ENCODE measurements at places on chromosomes 11 and 22.

DNA sequence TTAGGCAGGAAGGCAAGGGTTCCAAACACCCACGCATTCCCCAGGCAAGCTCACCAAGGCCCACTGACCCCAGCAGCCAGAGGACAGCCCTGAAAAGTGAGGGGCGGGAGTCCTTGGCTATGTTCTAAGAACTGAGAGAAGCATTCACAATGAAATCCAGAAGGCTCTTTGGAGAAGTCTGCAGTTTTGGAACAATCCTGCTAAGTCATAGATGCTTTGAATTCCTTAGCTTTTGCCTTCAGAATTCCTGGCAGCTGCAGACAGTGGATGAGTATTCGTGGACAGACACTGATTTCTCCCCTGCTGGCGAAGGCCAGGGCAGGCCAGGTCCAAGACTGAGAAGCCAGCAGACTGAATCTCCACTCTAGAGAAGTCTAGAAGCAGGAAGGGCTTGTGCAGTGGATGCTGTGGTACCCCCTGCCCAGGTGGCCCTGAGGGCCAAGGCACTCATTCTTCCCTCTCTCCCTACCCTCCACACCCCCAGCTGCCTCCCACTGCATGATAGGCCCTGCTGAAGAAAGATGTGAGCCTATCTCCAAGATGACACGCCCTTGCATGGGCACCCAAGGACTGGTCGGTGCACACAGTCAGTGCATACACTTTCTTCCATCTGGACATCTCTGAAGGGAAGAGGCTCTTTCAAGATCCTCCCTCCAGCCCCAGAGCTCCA, 133.2 kb upstream of the TEAD1 start:
- peak; percentile 77 for DNase-seq

DNA sequence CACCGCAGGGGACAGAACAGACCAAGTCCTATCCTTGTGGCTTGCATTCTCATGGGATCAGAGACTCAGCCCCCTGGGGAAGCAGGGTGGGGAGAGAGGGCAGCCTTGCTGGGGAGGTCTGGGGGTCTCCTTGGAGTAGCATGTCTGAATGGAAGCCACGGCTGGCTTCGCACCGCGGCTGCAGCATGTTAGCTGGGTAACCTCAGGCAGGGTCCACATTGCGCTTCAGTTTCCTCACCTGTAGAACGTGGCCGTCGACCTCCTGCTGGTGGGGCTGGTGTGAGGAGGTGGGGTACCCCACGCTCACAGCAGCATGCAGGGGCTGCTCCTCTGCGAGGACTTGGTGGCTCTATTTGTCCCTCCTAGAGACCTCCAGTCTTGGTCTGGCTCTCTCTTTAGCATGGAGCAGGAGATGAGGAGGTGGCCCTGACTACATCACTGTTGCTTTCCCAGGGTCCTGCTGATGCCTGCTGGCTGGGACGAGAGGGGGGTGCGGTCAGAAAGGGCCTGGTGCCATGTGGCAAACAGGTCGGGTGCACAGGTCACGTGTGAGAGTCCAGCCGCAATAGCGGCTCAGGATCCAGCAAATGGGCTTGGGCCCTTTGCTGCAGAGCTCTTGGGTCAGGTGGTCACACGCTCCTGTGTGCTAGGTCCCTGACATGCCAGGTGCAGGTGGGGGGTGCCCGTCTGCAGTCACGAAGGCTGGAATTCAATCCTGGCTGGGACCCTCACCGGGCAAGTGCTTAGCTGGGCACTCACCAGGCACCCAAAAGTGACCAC, 35.4 kb upstream of the SMIM38 start:
- DNase-seq, result no peak

GRCh38 chr22:20001082-20001638, 15.5 kb downstream of the ARVCF start:
- no peak for DNase-seq

- no peak for DNase-seq
Measured at GRCh38 chr22:43820651-43821305, 8.7 kb upstream of the EFCAB6 start.

DNA sequence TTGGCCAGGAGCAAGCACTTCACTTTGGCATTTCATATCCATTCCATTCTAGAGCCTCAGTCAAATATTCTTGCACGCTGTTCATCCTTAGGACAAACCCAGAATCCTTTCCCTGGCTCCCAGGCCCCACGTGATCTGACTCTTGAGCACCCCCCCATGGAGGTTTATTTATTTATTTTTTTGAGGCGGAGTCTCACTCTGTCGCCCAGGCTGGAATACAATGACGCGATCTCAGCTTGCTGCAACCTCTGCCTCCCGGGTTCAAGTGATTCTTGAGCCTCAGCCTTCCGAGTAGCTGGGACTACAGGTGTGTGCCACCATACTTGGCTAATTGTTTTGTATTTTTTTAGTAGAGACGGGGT, 12.7 kb upstream of the TSGA10IP start:
- DNase-seq, result no peak

- DNase-seq, result peak; percentile 38
Measured at GRCh38 chr11:22192642-22193347, at the start of gene ANO5. Gene ANO5, plus strand, starts transcription at chr11:22193085. Its CDS starts 408 bp downstream, at chr11:22193493.

- DNase-seq, result peak; percentile 55
Measured at GRCh38 chr22:38572065-38572464, 2.1 kb upstream of the DMC1 start.

- no peak for DNase-seq
Measured at GRCh38 chr11:20483931-20484330, 96.4 kb downstream of the PRMT3 start.

GRCh38 chr11:19666951-19667350, 45.7 kb upstream of the NAV2 start:
- no peak for DNase-seq

DNA sequence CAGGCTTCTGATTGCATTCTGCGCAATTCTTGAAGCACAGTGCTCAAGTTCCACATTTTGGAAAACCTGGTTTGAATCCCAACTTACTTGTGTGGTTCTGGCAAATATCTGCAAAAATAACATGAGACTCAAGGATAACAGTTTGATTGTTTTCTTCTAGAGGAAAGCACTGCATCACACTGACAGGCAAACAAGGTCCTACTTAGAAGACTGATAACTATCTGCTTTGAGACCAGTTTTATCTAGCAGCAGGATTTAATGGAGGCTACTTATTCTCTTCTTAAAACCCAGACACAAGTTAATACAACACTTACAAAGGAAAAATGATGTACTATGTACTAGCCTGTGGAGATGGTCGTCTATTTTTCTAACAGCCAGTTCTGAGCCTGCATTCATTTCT, 41.4 kb downstream of the RIC3 start:
- DNase-seq, result no peak

DNA sequence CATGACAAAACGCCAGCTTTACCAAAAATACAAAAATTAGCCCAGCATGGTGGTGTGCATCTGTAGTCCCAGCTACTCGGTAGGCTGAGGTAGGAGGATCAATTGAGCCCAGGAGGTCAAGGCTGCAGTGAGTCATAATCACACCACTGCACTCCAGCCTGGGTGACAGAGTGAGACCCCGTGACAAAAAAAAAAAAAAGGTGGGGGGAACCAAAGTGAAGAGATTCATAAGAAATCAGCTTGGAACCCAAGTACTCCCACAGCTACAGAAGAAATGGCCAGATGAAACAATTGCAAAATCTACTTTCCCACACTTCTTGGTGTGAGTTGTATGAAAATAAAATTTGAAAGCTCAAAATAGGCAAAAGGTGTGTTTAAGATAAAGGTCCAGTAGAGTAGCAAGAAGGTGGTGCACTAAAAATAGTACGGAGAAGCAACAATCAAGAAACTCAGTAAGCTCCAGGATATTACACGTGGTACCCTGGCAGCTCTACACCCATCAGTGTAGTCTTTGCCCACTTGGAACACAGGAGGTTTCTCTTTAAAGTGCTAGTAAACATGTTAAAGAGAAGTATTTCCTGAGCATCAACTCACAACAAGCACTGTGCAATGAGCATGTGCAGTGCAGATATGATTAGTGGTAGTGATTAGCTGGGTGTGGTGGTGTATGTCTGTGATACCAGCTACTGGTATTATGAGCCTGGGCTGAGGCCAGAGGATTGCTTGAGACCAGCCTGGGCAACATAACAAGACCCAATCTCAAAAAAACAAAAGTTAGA, 5.3 kb downstream of the HARBI1 start:
- no peak for DNase-seq

DNA sequence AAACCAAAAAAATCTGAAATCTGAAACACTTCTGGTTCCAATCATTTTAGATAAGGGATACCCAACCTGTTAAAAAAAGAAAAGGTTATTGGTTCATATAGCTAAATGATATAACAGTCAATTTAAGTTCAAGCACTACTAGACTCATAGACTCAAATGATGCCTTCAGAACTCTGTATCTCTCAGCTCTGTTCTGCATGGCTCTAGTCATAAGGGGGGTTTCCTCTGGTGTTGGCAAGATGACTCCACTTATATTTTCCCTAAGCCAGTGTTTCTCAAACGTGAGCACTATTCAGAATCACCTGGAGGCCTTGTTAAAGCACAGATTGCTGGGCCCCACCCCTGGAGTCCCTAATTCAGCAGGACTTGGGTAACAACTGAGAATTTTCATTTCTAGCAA, 11.5 kb upstream of the RRAS2 start:
- no peak for DNase-seq

DNA sequence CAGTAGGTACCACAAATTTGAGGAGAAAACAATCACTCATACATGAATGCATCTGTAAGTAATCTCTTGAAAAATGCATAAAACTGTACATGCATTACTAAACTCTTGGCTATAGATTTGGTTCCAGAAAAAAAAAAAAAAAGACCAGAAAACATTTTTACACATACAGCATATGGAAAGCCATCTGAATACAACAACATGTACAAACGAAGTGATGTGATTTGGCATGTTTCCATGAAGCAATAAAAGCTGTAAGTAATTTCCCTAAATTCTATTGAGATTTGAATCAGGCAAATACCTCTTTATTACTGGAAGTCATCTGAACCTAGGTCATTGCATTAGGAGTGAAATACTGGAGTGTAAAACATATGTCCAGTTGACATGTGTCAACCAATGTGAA, 31.9 kb upstream of the ZC3H12C start:
- DNase-seq, result no peak

DNA sequence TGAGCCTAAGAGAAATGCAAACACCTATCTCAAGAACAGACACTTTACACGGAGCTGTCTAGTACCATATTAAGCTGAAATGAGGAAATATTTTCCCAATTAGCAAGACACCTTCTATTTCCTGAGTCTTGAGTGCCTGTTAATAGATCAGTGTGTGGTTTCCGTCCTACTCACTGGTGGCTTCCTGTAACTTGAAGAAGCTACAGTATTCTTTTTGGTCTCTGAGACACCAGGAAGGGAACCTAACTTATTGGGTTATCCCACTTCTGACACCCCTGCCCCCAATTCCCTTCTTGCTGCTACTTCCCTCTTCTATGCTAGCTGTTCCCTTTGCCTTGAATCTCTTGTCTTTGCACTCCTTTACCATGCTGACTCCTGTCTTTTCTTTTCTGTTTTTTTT, 92.7 kb downstream of the FDX1 start:
- peak; percentile 39 for DNase-seq
